ENCODE measurements at places on chromosomes 7 and 10.

GRCh38 chr10:69842882-69843281 is 41.2 kb downstream of the COL13A1 start:
- no peak for DNase-seq

GRCh38 chr7:134141868-134142264 is 14.7 kb downstream of the LRGUK start:
- DNase-seq = no peak

- no peak for DNase-seq
Measured at GRCh38 chr10:69891057-69891617, 89.4 kb downstream of the COL13A1 start.

DNA sequence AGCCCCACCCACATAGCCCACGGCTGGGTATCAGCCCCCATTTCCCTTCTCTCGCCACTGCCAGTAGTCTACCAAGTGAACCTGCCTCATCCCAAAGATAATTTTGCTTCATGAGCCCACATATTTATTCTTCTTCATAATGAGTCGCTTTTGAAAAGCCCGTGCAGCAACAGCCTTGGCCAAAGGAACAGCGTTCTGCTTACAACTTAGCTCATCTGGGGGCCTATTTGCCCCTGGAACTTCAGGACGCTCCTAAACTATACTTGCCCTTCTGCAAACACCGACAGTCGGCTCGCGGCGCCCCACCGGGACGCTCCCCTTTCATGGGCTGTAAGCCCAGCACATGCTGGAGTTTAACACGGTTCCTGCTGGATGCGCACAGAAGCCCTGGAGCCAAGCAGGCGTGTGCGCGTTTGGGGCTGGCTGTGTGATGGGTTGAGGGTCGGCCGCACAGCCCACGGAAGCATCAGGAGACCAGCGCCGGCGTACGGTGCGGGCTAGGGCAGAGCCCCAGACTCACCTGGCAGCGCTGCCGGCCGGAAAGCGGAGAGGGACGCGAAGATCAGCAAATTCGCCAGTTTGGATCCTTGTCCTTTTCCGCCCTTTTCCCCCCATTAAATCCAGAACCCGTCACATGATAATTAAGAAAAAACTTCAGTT is 370 bp downstream of the TMEM60 start:
- no peak for DNase-seq

DNA sequence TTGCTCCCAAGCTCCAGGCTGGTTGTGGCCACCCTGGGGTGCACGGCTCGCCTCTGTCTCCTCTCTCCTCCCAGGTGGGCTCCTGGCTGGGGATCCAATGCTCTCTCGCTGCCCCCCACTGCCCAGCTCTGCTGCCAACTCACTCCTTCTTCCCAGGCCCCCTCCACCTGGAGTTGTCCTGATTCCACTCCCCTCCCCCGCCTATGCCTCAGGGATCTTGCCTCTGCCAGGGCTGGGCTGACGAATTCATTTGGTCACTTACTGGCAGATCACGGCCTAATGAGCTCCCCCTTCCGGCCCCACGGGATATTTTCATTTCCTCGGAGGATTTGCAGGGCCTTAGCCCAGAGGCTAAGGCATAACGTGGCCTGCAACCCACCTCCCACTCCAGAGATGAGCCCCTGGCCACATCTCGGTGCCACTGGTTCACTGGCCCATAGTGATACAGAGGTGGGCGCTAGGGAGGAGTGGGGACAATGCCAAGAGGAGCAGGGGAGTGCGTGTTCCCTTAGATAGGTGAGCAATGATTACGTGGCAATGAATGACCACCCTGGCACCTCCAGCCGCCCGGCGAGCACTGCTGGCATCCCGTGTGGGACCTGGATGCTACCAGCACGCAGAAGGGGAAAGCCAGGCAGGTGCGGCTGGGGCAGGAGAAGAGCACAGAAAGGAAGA is 344.6 kb upstream of the SHH start:
- no peak for DNase-seq

DNA sequence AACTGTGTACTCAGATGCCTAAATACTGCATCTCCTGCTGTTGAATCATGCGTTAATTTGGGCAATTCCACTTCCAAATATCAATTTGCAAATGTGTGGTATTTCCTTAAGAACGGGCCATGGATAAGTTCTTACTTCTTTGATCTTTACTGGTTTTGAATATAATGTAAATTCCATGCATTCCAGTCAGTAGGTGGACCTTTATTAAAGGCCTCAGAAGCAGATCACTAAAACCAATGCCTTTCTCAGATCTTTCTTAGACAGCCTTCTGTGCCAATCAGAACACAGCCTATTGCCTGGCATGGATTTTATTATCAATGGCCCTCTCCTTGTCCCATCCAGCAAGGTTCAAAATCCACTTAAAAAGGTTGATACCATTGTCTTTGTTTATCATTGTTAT is 21.5 kb upstream of the POM121L12 start:
- DNase-seq = no peak

DNA sequence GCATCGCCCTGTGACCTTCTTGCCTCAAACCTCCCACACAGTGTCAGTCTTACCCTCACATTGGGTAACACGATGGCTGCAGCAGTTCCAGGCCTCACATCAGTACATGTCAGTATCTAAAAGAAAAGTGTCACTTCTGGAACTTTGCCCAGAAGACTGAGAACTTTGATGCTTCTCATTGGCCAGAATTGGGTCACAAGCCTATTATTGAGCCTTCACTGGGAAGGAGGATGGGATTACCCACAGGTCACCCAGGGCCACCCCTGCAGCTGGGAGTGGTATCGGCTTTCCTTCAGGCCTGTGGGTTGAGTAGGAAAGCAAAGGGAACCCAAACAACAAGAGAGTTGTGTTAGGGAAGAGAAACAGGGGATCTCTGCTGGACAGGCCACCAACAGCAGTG is 111.5 kb downstream of the NPY start:
- no peak for DNase-seq

GRCh38 chr7:13841284-13841683 is 148.2 kb downstream of the ETV1 start:
- no peak for DNase-seq

- no peak for DNase-seq
Measured at GRCh38 chr10:116741391-116742351, 695 bp downstream of the HSPA12A start.

- DNase-seq = no peak
Measured at GRCh38 chr10:34255035-34255434, 560.1 kb downstream of the PARD3 start.

- peak; percentile 69 for DNase-seq
Measured at GRCh38 chr7:40419806-40420205, 285.0 kb downstream of the SUGCT start.

GRCh38 chr7:88217675-88218428 is 2.0 kb downstream of the SRI start:
- DNase-seq = no peak

GRCh38 chr10:71757399-71757922 is 15.9 kb downstream of the VSIR start:
- no peak for DNase-seq

- DNase-seq = no peak
Measured at GRCh38 chr10:63653747-63654146, 132.5 kb downstream of the REEP3 start.

- DNase-seq = no peak
Measured at GRCh38 chr7:112234147-112234546, 27.7 kb downstream of the ZNF277 start.

DNA sequence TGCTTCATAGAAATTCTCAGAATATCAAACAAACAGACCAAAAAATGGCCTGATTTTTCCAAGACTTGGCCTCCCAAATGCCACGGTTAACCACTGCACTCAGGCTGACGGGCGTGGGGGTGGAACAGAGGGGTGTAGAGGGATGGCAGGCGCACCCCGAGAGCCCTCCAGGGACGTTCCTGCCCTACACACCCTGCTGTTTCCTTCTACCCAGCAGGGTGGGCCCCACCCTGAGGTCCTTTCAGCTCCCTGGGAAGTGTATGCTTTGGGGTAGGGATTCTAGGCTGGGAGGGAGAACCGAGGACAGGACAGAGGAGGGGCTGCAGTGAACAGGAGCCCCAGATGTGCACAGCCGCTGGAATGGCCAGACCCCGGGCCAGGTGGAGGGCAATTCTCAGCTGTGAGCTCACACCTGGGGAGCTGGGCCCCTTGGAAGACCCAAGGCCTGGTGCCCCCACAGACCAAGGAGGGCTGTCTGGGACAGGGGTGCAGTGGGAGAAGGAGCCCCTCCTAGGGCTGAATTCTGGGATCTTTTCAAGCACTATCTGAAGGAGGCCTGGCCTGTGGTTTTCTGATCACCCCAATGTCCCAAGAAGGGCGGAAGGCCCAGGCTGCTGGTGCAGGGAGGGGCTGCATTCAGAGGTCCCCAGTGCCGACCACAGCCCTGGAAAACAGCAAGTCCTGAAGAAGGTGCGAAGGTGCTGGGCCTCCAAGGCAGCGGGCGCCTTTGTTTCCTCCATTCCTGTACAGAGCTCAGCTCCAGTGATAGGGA is 32.9 kb upstream of the INPP5A start:
- no peak for DNase-seq

DNA sequence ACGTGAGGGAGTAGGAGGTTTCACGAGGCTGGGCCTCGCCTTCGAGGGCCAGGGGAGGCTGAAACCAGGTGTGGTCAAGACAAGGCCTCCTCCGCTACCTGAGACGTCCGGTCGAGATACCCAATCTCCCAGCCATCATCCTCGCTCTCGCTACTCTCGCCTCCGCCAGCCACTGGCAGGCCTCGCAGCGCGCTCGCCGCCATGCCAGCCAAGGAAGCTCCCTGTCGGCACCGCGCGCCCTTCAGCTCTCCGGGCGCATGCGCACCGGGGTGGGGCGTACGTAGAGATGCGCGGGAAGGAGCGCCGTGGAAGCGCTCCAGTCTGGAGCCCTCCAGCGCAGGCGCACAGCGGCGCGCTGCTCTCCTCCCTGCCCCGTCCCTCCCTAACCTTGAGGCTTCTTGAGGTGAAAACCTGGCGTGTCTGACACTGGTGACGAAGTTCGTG is at the start of gene ASZ1:
Gene ASZ1 (minus strand): TSS at position 236 of the 444 bp plus-strand sequence. CDS start 33 bp downstream, at position 203.
- DNase-seq = no peak

DNA sequence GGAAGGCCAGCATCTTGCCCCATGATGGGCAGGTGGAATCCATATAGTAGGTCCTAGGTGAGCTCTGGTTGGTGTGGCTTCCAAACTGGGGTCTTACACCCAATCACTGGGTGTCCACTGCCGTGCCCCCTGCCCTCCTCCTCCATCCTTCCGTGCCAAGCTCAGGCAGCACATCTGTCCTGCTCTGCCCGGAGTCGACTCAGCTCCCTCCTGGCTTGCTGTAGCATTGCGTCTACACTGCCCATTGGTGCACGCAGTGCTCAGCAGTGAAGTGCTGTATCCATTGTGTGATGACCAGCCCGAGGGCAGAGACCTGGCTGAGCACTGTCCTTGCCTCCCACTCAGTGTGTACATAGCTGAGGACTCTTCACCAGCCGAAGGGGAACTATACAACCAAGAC is 148.4 kb downstream of the ADAM12 start:
- no peak for DNase-seq

GRCh38 chr7:151272877-151273276 is 24.4 kb upstream of the SMARCD3 start:
- DNase-seq = no peak

GRCh38 chr10:119714484-119714816 is 11.4 kb upstream of the INPP5F start:
- DNase-seq = no peak

DNA sequence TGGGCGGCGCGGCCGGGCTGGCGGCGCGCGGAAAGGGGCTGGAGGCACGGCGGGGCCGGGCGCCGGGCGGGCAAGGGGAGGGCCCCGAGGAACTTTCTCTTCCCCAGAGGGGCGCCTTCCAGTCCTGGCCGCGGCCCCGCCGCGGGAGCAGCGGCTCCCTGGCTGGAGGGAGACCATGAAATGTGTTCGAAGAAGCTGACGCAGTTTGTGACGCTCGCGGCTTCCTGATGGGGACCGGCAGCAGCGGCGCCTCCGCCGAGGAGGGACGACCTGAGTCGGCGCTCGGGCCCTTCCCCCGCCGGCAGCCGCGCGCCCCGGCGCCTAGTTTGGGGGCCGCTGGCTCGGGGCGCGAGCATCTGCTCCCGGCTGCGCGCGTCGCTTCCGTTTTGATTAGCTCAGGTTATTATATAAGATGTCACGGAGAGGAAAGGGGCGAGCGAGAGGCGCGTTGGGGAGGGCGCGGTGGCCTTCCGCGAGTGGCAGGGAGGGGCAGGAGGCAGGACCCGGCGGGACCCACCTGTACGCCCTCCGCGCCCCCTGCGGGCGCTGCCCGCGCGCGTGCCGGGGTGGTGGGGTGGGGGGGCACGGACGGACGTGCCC is 57.1 kb upstream of the PCGF5 start:
- peak; percentile 67 for DNase-seq

DNA sequence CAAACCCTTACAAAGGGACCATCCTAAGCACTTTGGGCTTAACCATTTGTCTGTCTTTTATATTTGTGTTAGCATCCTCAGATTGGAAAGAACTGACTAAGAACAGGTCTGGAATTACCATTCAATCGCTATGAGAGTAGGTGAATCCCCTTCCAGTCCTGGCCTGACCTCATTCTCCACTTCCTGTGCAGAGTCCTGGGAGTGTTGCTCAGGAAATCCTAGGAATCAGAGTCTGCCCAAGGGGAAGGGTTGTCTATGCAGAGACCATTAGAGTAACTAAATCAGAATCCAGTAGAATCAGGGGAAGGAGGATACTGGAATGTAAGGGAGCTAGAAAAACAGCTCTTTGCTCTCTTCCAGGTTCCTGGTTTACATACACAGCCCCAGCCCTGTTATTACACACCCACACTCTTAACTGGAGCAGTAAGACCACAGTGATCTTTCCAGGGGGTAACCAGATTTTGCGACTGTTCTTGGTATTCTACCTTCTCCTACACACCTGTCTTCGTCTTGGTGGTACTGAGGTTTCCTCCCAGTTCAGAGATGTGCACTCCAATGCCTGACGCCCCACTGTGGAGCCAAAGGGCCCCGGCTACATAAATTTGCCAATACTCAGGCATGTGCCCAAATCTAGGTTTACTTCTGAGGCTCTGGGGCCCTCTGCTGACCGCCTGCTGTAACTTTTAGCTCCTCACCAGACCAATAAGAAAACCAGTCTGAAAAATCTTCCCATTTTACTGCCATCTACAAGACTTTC is 103.7 kb downstream of the RNF216 start:
- DNase-seq = peak; percentile 71

DNA sequence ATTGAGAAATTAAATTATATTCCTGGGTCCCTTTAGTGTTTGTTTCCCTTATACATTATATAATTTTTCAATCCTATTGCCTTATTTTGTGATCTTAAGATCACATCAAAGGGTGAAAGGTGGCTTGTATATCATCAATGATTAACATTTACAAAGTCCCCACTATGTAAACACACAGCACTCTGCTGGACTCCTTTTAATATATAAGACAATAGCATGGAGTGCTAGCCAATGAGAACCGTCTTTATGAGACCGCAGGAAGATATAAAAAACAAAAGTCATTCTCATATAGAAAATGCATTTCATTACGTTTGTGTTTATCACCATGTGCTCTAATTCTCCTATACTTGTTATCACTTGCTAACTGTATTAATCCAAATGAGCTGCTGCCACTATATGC is 108.5 kb downstream of the HOXA1 start:
- no peak for DNase-seq

- DNase-seq = peak; percentile 79
Measured at GRCh38 chr10:45466784-45467183, 92.8 kb downstream of the ALOX5 start.

DNA sequence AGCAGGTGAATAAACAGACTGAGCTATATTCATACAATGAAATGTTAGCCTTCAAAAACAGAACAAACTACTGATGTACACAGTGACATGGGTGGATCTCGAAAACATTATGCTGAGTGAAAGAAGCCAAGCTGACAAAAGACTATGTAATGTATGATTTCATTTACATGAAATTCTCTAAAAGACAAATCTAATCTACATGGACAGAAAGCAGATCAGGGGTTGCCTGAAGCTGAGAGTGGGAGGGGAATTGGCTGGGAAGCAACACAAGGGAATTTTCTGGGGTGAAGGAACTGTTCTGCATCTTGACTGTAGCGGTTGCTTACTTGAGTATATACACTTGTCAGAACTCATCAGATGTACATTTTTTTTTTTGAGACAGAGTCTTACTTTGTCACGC is 121.7 kb upstream of the SVIL start:
- no peak for DNase-seq

All from inflammatory macrophage treated with lipopolysaccharide for 4 hours (primary cell).